NCI-H526 (cell line): ENCODE measurements at places on chromosomes 11 and 22.

GRCh38 chr22:30340911-30341685, 14.4 kb upstream of the TBC1D10A start:
- DNase-seq = no peak

DNA sequence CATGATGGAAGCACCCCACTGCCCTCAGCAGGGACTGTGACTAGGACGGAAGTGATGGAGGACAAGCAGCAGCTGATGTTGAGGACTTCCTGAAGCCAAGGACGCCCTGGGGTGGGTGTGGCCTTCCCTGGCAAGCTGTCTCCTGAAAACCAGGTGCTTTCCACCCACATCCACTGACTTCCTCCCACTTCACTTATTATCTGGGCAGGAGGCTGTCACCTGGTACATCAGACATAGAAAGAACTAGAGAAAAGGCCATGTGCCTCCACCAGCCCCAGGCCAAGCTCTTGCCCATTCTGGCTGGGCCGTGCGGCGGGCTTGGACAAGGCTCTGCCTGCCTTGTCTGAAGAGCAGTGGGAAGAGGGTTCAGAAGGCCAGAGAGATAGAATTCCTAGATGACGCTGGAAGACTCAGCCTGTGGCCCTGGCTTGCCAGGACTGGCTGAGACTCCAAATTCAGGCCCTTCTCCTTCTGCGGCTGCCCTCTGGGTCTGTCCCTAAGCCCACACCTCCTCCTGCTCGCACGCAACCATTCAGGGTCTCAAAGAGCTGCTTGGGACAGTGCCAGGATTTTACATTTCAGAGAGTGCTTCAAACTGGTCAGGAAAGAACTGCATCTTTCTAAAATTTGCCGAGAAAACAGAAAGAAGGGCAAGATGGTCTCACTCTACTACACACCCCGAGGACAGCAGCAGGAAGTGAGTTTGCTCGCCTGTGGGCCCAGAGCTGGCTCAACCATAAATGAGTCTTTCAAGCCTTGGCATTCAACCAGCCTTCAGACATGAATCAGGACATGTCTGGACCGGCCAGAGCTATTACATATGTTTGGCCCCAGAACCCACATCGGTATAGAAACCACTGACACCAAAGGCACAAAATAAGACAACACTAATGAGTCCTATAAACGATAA, 13.3 kb downstream of the ARHGAP1 start:
- DNase-seq = no peak

GRCh38 chr11:15972838-15973237, 383.5 kb downstream of the SOX6 start:
- DNase-seq = no peak

- DNase-seq = no peak
Measured at GRCh38 chr11:92707665-92708064, 261.8 kb upstream of the MTNR1B start.

DNA sequence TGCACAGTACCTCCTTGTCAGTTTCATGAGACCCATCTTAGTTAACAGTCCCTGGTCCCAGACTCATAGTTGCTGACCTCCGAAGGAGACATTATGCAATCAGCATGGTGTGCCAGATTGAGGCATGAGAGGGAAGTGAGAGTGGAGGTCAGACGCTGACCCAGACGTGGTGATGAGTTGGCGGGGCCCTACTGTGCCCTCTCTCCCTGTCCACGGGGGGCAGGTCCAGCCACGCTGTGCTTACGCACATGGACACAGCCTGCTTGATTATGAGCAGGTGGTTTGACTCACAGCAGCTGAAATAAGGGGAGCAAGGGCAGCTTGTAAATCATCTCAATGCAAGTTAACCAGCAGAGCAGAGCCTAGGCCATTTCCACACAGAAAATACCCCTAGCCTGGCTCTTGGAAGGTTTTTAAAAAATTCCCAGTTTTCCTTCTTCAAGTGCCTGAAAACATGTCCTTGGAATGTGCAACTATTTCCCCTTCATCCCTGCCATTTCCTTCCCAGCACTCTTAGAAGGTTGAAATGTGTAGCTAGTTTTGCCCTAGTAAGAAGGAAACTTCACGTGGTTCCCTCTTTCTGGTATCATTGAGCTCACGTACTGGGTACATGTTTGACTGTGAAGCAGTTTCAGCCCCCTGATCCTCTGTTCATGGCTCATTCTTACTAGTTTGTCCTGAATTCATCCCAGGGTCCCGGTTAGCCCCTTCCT, 122.6 kb upstream of the SORL1-AS1 start:
- DNase-seq = no peak

GRCh38 chr11:131712897-131713296, 342.5 kb downstream of the NTM start:
- no peak for DNase-seq

DNA sequence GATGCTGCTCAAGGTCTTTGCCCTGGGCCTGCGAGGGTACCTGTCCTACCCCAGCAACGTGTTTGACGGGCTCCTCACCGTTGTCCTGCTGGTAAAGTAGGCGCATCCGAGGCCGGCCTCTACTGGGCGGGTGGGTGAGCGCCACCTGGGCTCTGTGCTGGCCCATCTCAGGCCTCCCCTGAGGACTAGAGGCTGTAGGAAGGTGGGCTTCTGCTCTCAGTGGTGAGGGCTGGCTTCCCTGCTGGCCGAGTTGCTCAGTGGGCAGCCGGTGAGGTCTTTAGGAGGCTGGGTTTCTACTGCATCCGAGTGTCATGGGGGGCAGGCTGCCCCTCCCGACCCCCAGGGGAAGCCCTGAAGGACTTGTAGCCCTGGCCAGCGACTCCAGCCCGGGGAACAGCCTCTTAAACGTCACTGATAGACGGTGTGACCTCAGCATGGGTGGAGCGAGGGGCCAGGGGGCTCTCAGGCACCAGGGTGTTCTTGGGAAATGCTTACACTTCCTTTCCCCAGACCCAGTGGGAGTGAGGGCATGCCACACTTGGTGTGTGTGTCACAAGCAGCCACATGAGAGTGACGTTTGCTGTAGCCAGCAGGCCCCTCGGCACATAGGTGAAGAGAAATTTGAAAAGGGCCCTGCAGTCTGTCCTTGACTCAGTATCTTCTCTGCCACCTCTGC, 30.3 kb downstream of the TPCN2 start:
- no peak for DNase-seq

DNA sequence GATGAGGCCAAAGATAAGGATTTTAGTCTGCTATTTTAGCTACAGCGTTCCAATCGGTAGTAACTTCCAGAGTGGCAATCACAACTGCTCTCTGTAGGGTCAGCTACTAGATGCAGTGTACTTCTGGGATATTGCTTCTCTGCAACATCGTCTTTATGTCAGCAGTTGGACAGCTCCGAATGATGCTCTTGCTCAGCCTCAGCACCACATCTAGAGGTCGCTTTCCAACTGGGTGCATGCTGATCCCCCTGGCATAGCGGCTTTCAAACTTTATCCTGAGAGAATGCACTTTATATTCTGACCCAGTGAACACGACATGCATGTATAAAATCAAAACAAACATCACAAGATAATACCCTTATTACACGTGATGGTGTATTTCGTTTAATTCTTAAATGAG, 219.6 kb downstream of the C11orf87 start:
- DNase-seq = no peak

GRCh38 chr11:69915501-69916250, 96.5 kb upstream of the FGF3 start:
- DNase-seq = peak; percentile 92

DNA sequence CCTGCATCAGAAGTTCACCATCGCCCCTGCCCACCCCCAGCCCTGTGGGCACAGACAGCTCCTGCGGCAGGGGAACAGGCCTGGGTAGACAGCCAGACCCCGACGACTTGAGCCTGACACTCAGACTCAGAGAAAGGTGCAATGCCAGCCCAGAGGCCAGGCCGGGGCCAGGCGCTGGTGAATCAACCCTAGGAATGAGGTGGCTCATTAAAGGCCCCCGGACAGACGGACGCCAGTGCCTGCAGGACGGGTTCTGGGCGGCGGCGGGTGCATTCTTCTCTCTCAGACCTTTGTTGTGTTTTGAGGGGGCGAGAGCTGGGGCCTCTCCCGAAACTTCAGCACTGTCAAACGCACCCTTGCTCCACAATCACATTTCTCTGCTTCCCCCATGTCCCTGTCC, 5.6 kb downstream of the OVOL1 start:
- no peak for DNase-seq

DNA sequence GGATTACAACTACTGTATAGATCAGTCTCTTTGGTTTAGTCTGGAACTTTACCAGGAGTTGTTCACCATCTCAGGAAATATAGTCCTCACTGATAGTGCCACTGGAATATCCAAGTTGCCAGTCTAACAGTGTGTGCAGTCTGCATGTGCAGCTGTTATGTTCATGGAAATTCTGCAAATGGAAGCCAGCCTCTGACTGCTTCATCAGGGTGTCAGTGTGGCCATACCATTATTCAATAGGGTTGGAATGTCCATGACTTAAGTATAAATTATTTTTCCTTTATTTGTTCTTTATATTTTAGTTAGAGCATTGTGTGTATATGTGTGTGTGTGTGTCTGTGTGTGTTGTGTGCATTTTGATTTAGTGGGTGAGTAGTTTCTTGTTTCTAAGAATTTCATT, 51.8 kb downstream of the C11orf96 start:
- DNase-seq = no peak

DNA sequence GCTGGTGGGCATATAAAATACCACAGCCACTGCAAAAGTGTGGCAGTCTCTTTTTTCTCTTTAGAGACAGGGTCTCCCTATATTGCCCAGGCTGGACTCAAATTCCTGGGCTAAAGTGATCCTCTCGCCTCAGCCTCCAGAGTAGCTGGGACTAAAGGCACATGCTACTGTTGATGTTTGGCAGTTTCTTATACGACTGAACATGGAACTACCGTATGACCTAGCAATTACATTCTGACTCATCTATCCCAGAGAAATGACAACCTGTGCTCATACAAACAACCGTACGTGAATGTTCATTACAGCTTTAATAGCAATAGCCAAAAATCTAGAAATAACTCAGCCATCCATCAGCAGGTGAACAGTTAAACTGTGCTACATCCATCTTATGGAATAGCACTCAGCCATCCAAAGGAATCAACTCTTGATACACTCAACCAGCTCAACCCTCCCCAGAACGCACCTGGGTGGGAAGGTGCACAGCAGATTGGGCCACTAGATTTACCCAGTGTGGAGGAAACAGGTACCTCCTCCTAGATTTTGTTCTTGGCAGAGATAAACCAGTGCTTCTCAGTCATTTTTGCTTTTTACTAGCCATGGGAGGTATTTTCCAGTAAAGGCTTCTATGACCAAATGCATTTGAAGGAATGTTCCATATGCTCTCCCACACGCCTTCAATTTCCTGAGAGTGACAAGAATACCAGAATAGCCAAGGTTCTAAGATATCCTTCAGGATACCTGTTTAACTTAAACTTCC, 130.5 kb downstream of the MED15 start:
- no peak for DNase-seq

- no peak for DNase-seq
Measured at GRCh38 chr11:93626038-93626437, 35.4 kb upstream of the CEP295 start.

GRCh38 chr22:44930711-44931035, 79.1 kb downstream of the PHF21B start:
- DNase-seq = no peak
